ENCODE measurements at places on chromosomes 7 and 10.

- no peak for DNase-seq
Observed at GRCh38 chr7:149188637-149189259, 6.6 kb upstream of the ZNF282 start.

DNA sequence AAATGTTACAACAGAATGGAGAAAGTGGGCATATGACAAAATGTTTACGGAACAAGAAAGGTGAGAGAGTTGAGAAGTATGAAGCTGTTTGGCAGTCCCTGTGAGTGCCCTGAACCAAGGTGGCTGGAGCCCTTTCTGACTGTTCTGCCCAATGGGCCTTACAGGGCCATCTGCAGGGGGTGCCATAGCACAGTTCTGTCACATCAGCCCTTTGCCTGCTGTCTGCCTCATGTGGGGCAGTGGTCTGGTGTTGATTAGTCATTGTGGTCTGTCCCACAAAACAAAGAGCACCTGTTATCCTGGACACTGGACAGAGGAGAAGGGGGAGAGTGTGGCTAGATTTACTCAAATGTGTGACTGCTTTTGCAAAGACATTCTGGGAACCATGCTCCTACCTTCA is 51.5 kb upstream of the OSBPL3 start:
- DNase-seq: no peak

DNA sequence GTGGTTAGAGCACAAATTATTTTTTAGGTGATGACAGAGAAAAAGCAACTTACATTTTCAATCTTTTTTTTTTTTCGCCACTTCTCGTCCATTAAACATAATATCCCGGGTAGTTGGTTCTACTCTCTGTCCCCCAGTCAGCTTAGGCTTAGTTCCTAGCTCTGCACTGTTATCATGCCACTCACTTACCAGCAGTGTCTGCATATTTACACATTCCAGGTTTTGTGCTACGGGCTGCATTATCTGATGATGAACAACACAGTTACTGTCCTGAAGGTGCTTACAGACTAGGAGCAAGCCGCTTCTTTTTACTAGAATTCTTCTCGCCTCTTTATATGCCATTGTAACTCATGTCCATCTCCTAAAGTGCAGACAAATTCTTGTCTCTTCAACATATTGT is 121.8 kb upstream of the NPVF start:
- no peak for DNase-seq

- no peak for DNase-seq
Observed at GRCh38 chr7:17534348-17534747, 235.9 kb downstream of the AHR start.

DNA sequence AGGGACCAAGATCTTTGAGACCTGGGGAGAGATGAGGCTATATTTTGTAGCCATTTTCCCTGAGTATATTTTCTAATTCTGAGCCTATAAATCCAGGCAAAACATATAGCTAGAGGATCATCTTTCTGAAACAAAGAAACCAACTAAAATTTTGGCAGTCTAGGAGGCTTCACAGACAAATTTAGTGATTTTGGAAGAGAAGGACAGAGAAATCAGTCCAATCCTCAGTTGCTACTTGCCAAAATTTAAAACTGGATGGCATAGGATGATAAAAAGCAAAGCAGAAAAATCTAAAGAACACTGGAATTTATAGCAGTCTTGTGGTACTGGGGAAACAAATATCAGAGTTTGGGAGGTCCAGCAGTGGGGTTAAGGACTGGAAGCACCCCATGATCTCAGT is 43.4 kb upstream of the POM121L12 start:
- no peak for DNase-seq

DNA sequence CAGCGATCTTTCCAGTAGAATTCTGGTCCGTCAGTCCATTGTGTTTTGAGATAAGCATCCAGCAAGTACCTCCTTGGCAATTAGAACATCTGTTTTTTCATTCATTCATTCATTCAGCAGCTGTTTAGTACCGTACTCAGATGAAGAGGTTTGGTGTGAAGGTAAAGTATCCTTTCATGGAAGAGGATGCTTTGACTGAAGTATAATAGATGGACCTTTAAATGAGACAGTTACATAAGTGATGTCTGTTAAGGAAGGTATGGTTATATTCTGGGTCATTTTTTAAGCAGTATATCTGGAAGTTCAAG is 1.2 kb downstream of the MAPK8 start:
- DNase-seq: no peak

DNA sequence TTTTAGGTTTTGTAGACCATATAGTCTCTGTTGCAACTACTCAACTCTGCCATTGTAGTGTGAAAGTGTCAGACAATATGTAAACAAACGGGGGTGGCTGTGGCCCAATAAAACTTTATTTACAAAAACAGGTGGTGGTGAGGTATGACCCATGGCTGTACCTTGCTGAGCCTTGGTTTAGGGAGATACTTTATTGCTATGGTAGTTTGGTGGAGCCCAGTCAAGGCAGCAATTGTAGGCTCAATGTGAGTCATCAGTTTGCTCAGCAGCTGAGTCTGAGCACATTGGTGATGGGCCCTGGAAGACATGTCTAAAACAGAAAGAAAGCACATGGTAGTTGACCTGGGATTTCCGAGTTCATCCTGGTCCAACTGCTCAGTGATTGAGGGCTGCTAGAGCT is 242.5 kb downstream of the REEP3 start:
- no peak for DNase-seq

DNA sequence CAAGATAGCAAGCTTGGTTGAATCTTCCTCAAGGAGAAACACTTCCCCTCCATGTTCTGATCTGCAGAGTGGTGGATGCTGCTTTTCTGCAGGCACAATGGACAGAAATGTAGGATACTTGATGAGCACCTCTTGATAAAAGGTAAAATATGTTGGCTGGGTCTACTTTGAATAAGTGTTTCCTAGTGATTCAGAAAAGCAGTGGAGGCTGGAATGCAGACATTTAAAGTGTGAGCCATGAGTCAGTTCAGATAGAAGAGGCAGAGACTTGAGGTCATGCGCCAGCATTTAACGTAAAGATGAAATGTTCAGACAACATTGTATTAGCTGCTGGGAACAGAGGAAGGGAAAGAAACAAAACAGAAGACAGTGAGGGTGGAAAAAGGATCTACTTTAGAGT is 403.1 kb downstream of the ADRA2A start:
- DNase-seq: no peak

- DNase-seq: peak; percentile 77
Observed at GRCh38 chr7:27196287-27196767, 3.6 kb downstream of the HOXA13 start.

DNA sequence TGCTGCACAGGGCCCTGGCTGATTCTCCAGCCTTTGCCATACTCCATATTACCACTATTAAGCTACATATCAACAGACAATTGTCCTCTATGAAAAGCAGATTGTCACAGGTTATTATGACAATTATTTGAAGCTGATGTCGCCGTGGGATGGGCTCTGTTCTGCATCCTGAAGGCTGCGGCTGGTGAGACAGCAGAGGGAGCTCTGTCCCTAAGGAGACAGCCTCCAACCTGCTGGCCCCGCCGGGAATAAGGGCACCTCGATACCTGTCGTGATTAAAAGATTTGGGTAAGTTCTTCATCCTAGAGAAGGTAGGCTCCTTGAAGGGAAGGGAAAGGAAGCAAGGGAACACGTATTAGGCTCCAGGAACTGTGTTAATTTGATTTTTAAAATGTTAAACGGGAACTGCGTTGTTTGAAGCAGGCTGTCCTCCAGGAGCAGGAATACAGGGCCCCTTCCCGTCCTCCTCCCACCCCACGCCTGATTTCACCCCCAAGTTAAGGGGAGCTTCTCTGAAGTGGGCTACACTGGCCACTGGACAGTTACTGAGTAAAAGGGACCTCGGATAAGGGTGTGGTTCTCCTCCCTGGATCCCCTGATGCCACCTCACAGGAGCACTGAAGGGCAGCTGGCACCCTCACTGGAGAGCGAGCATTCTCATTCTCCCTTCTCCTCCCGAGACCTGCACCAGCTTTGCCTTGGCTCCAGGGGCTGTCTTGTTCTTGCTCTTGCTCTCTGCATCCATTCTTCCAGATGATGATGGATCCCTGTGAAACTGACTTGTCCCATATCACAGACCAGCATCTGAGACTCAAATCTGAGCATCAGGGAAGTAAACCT is 11.8 kb upstream of the TIAL1 start:
- no peak for DNase-seq

- DNase-seq: no peak
Observed at GRCh38 chr7:100356416-100357068, 1.4 kb upstream of the PILRB start.

DNA sequence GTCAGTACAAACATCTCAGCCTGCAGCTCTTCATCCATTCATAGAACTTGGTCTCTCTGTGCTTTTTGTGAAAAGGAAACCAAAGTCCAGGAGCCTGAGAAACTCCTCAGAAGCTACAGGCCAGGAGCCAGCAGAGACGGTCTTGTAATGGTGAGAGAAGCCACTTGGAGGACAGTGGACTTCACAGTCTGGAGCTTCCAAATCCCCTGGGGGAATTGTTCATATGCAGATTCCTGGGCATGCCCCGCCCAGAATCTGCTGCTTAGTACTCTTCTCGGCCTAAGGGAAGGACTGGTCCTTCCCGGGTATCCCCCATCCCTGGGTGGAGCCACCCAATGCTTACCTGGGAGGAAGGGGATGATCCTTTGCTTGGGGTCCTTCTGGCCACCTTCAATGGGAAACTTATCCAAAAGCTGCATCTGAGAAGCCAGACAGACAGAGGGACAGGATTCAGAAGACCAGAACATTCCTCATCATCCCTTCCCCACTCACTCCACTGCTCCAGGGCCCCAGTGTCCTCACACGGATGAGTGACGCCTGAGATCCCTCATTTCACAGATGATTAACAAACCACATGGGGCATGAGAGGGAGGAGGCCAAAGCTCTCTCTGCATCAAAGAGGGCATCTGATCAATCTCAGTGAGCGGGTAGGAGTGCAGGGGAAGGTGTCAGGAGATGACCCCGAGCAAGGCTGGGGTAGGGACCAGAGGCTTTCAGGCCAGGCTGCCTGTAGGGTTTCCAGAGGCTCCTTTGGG is 88.4 kb downstream of the SH3PXD2A start:
- no peak for DNase-seq

DNA sequence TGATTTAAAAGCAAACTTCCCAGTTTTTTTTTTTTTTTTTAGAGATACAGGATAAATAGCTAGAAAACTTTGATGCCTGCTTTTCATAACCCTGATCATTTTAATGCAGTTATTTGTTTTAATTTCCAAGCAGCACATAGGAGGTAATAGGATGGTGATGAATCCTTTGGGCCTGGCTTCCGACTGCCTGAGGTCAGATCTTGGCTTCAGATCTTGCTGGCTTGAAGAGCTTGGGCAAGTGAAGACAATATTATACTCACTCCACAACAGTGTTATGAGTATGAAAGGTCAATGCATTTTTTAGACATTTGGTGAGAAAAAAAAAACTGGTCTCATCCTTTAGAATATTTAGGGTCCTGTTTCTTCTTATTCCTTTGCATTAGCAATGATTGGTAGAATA is 124.8 kb upstream of the PRKCQ start:
- DNase-seq: no peak

DNA sequence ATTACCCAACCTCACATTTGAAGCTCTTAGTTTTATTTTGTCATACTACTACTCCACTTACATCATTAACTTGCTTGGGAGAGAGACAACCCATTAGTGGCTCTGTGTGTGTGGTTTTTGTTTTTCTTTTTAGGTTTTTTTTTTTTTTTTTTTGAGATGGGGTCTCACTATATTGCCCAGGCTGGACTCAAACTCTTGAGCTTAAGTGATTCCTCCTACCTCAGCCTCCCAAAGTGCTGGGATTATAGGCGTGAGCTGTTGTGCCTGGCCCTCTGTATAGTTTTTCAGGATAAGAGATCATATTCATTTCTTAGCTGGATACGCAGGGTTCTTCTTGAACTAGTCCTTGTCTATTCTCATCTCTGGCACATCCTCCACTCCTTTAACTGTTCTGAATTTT is 41.1 kb downstream of the KMT2E start:
- DNase-seq: no peak

DNA sequence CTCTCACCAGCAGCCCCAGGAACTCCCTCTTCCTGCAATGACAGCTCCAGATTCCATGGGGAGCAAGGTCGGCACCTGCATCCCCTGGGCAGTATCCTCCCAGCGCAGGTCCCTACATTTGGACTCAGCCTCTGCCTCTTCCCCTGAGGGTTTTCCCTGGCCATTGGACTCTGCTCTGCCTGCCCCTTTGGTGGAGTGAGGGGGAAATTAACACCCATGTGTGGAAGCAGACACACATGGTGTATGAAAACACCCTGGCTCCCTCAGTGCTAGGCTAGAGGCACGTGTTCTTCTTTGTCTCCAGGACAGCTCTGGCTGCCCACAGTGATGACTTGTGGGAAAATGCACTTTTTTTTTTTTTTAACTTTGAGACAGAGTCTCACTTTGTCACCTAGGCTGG is 8.4 kb downstream of the PRF1 start:
- DNase-seq: no peak

- DNase-seq: no peak
Observed at GRCh38 chr10:71086439-71087080, 125.8 kb upstream of the UNC5B start.

- no peak for DNase-seq
Observed at GRCh38 chr7:8056439-8056838, 87.8 kb downstream of the GLCCI1 start.

GRCh38 chr7:18666107-18666728 is 170.7 kb downstream of the HDAC9 start:
- DNase-seq: peak; percentile 76

GRCh38 chr10:42734536-42734935 is 48.1 kb upstream of the BMS1 start:
- DNase-seq: no peak

GRCh38 chr7:125173571-125173970 is 243.9 kb upstream of the POT1 start:
- DNase-seq: no peak

DNA sequence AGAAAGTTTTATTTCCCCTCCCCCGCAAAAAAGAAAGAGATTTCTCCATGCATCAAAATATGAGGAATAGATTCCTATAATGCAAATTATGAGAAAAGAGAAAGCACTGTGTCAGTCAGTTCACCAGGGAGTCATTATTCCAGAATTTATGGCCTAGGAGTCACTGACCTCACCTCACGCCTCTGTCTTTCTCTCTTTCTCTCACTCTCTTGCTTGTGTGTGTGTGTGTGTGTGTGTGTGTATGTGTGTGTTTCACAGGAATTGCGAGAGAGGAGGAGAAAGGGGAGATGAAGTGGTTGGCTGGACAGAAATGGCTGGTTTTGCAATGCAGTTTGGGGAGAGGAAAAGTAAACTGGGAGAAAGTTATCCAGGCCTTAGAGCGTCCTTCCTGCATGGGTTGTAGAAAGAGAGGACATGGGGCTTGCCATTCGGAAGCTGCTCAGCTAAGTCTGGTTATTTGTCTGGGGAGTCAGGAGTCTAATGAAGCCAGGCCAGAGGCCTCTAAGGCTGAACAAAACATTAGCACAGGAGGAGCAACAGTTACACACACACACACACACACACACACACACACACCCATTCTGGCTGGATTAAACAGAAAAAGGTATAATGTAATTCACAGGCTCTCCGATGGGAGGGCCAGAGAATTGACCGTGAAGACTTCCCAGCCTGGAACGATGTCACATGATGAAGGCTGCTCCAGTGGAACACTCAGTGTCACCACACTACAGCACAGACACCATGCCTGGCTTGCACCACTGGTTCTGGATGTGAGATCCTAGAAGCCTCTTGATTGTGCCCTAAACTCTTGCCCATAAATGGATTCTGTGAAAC is 12.8 kb upstream of the FFAR4 start:
- DNase-seq: no peak
